ENCODE measurements at places on chromosomes 16 and 17.

GRCh38 chr16:65061935-65062518 lies 59.8 kb downstream of the CDH11 start:
- no peak for DNase-seq

DNA sequence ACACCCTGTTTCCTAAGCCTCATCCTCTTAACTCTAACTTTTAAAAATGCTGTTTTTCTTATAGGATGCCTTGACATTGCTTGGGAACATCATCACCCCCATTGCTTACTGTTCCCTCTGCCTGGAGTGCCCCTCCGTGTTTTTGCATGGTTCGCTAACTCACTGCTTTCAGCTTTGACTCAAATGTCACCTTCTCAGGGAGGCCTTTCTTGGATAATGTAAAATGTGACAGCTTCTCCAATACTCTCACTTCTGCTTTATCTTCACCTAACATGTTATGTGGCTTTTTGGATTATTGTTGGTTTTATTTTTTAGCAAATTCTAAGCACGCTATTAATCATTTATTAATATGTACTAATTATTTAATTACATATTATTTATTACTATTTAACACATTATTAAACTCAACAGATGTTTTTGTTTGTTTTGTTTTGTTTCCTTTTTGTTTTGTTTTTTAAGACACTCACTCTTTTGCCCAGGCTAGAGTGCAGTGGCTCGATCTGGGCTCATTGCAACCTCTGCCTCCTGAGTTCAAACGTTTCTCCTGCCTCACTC lies 3.8 kb downstream of the CRYM start:
- DNase-seq: no peak

DNA sequence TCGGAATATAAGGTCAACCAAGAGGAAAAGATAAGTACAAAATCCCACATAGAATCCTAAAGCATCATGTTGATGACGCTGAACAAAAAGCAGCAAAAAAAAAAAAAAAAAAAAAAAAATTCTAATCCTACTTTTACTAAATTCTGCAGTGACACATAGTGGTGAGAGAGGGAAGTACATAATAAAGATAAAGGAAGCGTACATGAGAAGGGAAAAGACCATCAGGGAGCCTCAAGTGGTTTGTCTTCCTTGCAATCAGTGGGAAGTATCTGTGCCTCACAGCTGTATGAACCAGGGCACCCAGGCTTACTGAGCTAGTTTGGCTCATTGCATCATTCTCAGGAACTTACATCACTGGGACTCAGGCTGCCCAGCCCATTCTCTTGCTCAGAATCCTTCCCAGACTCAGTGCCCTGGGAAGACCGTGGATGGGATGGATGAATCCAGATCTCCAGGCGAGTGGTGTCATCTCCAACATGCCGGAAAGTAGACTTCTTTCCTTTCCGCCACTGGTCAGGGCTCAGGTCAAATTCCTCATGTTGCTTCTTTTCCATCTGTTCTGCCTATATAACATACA lies 21.2 kb downstream of the SMG6 start:
- DNase-seq: no peak

- no peak for DNase-seq
Measured at GRCh38 chr17:58528443-58528842, 14.0 kb upstream of the MTMR4 start.

- DNase-seq: no peak
Measured at GRCh38 chr16:4090351-4090851, 25.8 kb downstream of the ADCY9 start.

DNA sequence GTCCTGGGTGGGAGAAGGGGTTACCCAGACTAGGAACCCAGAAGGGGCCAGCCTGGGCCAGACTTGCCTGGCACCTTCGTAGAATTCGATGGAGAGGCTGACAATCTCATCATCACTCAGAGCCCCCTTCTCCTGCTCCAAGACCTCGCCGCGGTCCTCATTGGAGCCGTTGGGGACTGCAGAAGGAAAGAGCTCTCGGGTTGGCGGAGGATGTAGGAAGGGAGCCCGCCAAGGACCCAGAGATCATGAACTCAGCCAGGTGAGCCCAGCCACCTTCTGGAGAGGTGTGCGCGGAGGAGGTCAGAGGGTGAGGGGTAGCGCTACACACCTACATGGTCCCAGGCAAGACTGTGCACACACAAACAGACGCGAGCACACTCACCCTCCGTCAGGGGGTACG lies 8.5 kb downstream of the CISD3 start:
- DNase-seq: no peak

GRCh38 chr16:88427376-88427775 lies 25.7 kb upstream of the ZFPM1 start:
- no peak for DNase-seq

DNA sequence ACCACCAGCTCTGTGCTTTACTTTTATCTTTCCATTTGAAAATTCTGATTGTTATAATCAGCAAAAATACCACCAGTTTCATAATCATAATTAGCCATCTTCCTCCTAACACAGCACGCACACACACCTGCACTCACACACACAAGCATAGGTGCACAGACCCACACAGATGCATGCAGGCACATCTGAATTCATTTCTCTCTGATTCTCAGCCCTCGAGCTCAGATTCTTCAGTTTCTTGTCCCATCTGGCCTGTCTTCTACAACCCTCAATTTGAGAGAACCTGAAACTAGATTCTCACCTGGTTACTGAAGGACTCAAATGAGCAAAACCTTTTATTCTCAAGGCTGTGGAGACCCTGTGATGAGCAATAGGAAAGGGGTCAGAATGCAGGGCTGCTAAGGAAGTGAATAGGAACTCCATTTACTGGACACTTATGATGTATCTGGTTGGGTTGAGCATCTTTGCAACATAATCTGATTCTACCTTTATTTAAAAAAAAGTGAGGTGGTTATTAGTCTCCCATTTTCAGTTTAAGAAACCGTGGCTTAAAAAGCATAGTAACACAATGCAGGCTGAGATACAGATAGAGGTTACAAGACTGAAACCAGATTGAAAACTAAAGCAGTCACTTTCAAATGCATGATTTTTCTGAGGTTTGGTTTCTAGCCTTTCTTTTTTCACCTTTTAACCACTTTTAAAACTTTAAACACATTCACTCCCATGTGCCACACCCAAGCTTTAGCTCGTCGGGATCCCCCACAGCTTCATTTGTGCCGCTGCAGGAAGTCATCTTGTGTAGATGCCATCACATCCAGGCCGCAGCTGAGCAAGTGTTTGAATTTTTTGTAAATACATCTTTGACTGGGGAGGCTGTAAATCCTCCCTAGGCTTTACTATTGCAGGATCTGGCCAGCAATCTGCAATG lies 9.4 kb downstream of the KRT33A start:
- no peak for DNase-seq

DNA sequence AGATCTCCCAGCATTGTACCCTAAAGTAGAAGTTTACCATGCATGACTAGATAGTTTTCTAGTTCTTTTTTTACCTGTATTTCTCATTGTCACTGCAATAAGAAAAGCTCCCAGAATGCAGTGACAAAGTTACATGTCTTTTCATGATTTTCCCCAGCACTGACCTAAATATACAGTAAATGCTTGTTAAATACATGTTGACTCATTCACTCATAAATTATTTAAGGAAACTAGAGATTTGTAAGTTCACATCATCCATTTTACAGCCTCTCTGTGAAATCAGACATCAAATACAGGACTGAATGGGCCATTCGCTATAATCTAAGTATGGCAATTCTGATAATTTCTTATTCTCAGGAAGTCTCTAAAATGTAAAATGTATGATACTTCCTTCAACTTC lies 258.9 kb upstream of the AXIN2 start:
- DNase-seq: no peak

DNA sequence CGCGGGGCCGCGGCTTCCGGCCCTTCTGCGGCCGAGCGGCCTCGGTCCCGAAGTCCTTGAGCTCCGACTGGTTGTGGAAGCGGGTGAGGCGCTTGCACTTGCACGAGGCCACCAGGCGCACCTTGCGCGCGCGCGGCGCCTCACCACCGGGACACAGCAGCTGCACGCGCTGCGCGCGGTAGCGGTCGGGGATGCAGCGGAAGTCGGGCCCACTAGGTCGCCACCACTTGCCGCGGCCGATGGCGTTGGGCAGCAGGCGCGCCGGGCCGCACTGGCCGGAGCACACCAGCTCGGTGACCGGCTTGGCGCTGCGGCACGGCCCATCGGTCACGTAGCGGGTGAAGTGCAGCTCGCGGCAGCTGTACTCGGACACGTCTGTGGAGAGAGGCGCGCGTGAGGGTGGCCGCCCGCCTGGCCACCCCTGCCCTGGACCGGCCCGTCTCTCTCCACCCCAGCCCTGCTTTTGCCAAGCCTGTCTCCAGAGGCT lies 3.2 kb downstream of the SOST start:
- DNase-seq: no peak

- DNase-seq: no peak
Measured at GRCh38 chr17:59151591-59151990, 3.4 kb downstream of the SKA2 start.

- no peak for DNase-seq
Measured at GRCh38 chr17:76027159-76027839, at the start of gene EVPL. TSS of gene EVPL (minus strand) at chr17:76027306. CDS start at chr17:76027198, 108 bp downstream.

DNA sequence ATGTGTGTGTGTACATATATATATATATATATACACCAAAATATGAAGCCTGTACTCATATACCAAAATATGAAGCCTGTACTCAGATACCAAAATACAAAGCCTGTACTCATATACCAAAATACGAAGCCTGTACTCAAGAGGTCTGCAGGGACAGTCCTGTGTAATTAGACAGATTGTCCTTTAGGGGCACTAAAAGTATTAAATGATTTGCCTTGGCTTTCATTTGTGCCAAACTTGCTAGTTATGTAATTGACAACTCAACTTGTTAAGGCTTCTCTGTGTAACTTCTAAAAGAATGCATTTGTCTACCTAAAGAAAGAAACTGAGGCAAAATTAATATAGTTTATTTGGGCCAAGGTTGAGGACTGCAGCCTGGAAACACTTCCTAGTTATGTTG lies 30.8 kb upstream of the DHX40 start:
- peak; percentile 9 for DNase-seq

GRCh38 chr16:10386517-10387100 lies 748 bp downstream of the ATF7IP2 start:
- no peak for DNase-seq

- no peak for DNase-seq
Measured at GRCh38 chr16:51722467-51722866, 571.4 kb upstream of the SALL1 start.

- DNase-seq: no peak
Measured at GRCh38 chr16:80025236-80025635, 424.7 kb upstream of the MAF start.

- DNase-seq: no peak
Measured at GRCh38 chr16:981695-982144, at the start of gene SOX8. TSS of gene SOX8 (plus strand) at chr16:981770. CDS start at chr16:981923, 153 bp downstream.

GRCh38 chr17:46935658-46936266 lies 12.8 kb downstream of the GOSR2 start:
- DNase-seq: no peak

GRCh38 chr16:77674888-77675287 lies 47.4 kb upstream of the NUDT7 start:
- no peak for DNase-seq

DNA sequence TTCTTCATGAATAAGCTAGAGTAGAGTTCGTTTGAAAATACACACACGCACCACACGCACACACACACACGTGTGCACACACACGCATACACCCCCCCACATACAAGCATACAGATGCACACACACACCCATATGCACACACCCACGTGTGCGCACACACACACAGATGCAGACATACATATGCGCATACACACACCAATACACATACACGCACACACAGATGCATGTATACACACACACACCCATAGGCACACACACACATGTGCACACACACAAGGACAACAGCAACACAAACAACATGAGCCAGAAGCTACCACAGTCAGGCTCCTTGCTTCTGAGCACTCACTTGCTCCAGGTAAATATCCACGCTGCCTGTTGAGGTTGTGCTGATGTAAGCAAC lies 5.1 kb downstream of the IFT140 start:
- no peak for DNase-seq

DNA sequence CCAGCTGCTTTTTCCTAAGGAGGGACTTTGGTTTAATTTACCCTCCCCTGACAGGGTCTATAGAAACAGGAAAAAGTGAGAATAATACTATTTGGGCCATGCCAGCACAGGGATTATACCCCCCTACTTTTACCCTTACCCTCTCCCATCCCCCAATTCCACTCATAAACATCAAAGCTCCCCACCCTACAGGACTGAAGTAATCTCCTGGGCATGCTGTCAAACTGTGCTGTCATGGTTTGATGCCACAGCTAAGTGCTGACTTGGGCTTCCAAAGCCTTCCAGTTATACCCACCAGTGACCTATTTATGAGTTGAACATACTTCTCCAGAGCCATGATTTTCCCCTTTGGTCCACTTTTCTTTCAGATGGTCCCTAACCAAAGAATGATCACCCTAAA lies 12.8 kb downstream of the PHF12 start:
- DNase-seq: no peak

DNA sequence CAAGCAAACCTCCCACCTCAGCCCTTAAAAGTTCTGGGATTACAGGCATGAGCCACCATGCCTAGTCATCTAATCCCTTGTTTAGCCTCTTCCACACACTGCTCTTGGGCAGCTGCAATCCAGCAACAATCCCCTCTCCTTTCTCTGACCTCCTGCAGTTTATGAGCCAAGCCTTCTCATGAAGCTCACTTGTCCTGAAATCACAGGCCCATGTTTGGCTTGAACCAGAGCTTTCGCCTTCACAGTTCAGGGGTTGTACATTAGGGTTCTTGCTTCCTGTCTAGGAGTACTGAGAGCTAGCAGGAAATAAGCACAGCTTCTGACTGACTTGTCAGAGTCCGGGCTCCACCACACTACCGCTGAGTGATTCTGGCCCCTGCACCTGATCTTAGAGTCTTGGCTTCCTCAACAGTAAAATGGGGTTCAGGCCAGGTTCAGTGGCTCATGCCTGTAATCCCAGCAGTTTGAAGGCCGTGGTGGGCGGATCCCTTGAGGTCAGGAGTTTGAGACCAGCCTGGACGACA lies 16.3 kb downstream of the ERAL1 start:
- DNase-seq: no peak

- no peak for DNase-seq
Measured at GRCh38 chr17:77147357-77147801, 6.6 kb downstream of the SEC14L1 start.

DNA sequence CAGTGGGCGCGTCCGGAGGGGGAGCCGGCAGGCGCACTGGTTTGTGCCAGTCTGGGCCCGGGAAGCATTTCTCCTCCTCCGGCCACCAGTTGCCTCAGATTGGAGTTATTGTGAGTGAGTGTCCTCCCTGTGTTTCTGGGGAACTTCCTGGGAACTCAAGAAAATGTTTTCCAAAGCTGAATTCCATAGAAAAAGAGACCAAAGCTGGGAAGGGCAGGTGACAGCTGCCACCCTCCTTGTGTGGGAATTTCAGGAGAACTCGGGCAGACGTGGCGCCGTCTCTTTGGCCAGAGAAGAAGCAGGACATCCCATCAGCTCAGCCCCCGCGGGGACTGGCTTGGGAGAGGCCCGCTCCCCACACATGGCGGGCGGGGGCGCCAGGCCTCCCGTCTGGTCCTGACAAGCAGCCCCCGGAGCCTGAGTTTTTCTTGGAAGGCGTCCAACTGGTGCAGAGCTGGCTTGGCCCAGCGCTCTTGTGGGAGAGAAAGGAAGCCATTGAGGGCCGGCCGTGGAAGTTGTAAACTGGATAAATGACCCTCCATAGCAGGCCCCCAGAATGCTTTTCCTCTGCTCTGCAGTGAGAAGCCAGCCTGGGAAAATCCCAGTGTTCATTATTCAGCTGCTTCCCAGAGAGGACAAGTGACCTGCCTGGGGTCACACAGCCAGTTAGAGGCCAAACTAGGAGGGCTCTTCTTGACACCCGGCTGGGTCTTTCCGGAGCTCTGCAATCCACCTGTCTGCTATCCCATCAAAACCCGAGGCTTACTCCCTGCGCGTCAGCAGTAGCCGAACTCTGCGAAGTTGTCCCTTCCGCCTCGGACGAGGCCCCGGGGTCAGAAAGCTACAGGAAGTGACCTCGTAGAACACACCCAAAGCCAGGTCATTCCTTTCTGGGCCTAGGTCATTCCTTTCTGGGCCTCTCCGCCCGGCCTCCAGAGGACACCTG lies 39.2 kb upstream of the GSE1 start:
- DNase-seq: no peak
